ENCODE measurements at places on chromosomes 6 and 20. TPM values are rescaled to one million over a fixed set of nuclear protein-coding genes. Genes with fewer than 3 reads are reported as not detected.

Gene ANKEF1
- total RNA-seq = 6.6 TPM

Gene HFE
- total RNA-seq = 5.5 TPM

Gene SIRPD
- total RNA-seq = not detected

Gene EPB41L2
- total RNA-seq = 3.4 TPM

Gene IP6K3
- total RNA-seq = not detected

Gene LINC00237
- total RNA-seq = not detected

Gene FHL5
- total RNA-seq = not detected

Gene OXT
- not detected for total RNA-seq

Gene GMDS
- total RNA-seq = 13.9 TPM
